ENCODE measurements at places on chromosomes 4 and X.
A peak's percentile ranks its signal among the peaks of the same experiment; 100 is the strongest.

DNA sequence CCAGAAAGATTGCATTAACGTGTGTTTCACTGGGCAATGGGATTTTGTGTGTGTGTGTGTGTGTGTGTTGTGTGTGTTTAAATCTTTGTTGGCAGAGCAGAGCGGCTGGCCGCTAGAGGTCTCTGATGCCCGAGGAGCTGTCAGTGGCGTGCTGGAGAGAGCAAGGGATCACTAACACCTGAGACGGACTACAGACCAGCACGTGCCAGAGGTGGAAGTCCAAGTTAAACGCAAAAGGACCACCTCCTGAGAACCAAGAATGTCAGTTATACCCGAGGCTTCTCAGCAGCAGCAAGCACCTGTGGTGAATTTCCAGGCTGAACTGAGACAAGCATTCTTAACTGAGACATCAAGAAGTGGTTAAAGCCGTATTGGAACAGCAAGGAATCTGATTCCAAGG, 9.0 kb upstream of the SLC25A14 start:
- peak; percentile 59 for DNase-seq

DNA sequence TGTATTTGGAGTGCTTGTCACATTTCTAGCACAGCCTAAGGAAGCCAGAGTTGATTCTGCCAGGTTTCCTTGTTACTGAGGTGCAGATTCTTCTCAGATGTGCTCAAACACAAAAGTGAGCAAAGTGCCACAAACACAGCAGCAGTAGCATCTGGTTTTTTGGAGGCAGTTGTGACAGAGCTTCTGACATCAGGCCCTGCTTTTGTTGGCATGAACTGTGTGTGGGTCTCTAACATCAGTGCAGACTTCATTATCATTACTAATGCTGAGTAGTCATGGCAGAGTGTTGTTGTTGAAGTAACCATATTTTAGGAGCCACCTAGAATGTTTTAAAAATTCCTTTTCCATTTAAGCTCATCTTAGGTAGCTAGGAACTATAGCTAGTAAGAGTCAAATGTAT, 656.6 kb downstream of the ANKRD50 start:
- DNase-seq: no peak

DNA sequence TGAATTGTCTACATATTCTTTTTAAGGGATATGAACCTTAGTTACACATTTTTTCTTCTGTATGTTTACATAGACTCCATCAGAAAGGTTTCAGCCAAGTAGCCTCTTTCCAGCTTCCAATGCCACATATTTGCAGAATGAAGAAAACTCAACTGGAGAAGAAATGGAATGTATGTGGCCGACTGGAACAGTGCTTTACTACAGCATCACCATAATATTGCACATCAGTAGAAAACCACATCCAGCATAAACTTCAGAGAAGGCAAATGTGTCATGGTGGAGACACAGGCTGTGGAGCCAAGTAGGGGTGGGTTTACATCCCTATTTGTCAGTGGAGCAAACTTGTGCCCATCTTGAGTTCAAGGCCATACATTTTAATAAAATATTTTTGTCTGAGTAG, 204.8 kb upstream of the LDB2 start:
- DNase-seq: no peak

DNA sequence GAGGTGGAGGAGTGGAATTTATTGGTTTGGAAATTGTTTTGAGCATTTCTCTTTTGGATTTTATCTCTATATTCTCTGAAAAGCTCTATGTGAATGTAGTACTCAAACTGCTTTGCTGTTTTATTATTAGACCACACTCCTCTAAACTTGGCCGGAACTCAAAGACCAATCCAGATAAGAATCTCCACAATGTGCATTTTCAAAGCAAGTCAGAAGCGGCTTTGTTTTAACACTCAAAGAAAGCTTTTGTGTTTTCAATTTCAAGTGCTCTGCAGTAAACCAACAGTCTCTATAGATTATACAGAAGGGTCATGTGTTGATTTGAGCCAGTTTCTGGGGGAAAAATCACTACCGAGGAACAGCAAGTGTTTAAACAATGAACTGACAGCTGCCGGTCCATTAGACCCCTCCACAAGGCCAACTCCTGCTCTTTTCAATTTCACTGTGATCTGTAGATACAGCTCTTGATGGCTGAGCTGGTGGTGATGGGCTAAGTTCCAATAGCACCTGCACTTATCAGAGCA, 79.4 kb downstream of the FTHL17 start:
- no peak for DNase-seq

GRCh38 chr4:168076989-168077725, 15.2 kb upstream of the ANXA10 start:
- DNase-seq: peak; percentile 69

GRCh38 chrX:74536152-74536831, 78.1 kb downstream of the RLIM start:
- peak; percentile 80 for DNase-seq

GRCh38 chrX:116726806-116727205, 264.0 kb upstream of the CT83 start:
- DNase-seq: no peak

All from Kasumi-1 (cell line).